OCI-M1 (cell line): ENCODE measurements at places on chromosomes 1 and 21.

DNA sequence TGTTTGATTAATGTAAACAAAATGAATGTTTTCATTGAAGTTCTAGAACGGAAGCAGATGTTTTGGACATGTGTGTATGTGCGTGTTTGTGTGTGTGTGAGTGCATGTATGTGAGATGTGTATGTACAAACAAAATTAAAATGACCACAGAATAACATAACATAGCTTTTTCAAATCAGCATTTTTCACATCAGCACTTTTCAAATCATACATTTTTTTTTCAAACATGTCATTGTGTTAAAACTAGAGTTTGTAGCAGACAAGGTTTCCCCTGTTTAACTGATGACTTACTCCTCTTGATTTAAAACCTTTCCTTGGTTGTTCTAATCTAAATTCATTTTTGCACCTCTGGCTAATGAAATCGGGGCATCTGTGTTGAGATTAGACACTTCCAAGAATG, 35.6 kb upstream of the ZNHIT6 start:
- no peak for DNase-seq

GRCh38 chr1:171753685-171754352, 12.0 kb upstream of the VAMP4 start:
- DNase-seq, result peak; percentile 79

- DNase-seq, result no peak
These were observed 12.3 kb downstream of the CD58 start for GRCh38 chr1:116558571-116558970.

GRCh38 chr1:71881611-71882010, 400.7 kb downstream of the NEGR1 start:
- DNase-seq, result peak; percentile 95

DNA sequence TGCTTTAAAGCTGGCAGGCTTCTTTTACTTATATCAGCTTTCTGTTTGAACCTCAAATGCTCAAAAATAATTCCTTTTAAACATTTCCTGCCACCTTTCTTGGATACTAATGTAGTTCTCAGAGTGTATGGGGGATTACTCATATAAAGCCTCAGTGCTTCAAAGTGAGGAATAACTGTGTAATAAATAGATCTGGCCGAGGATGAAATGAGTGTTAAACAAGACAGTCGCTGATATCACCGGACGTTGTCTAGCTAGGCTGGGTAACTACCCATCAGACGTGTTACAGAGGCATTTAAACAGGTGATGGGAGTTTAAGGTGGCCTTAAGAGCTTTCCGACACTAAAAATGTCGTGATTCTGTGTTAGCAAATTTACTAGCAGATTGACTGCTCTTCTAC, 53.1 kb downstream of the VANGL2 start:
- no peak for DNase-seq

GRCh38 chr21:43585924-43586413, 73.3 kb downstream of the HSF2BP start:
- DNase-seq, result no peak

- DNase-seq, result no peak
These were observed 80.2 kb downstream of the FMN2 start for GRCh38 chr1:240171907-240172306.

DNA sequence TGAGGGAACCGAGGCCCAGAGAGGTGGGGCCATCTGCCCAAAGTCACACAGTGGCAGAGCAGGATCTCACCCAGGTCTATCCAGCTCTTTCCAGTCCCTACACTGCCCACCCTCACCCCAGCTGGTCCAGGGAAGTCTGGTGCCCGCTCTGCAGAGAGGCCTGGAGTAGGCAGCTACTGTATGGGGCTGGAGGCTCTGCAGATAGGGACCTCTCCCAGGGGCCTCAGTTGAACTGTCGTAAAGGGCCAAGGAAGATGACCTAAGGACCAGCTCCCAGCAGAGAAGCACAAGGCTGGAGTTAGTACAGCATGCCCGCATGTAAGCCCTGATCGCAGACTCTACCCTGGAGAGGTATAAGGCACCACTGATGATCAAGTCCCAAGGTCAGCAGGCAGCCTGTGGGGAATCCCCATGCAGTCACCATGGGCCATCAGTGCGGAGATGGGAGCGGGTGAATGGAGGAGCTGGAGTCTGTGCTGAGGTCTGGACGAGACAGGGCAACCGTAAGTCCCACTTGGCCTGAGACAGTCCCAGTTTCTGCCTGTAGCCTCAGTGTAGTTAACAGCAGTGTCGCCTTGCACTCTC, 320.2 kb downstream of the MATN1 start:
- no peak for DNase-seq

- DNase-seq, result peak; percentile 70
These were observed 9.2 kb downstream of the RPS6KA1 start for GRCh38 chr1:26538480-26539412.

- DNase-seq, result no peak
These were observed 17.2 kb upstream of the PEF1 start for GRCh38 chr1:31661856-31662255.

DNA sequence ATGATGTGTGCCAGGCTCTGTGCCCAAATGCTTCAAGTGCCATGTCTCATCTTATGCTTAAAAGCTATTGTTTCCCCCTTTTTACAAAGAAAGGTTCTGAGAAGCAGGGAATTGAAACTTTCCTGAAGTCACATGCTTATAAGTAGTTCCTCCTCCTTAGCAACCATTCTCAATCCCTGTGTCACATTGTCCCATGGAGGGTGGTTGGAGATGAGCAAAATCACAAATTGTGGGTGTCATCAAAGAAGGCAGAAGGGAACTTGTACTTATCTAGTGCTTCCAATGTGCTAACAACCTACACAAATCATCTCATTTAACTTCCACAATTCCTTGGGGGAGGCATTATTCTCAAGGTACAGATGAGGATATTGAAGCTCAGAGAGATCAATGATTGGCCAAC, 10.1 kb upstream of the ERICH3 start:
- no peak for DNase-seq

GRCh38 chr1:29298246-29298645, 61.9 kb downstream of the PTPRU start:
- DNase-seq, result peak; percentile 19

- no peak for DNase-seq
These were observed 44.8 kb upstream of the ZNF326 start for GRCh38 chr1:89949991-89950624.

DNA sequence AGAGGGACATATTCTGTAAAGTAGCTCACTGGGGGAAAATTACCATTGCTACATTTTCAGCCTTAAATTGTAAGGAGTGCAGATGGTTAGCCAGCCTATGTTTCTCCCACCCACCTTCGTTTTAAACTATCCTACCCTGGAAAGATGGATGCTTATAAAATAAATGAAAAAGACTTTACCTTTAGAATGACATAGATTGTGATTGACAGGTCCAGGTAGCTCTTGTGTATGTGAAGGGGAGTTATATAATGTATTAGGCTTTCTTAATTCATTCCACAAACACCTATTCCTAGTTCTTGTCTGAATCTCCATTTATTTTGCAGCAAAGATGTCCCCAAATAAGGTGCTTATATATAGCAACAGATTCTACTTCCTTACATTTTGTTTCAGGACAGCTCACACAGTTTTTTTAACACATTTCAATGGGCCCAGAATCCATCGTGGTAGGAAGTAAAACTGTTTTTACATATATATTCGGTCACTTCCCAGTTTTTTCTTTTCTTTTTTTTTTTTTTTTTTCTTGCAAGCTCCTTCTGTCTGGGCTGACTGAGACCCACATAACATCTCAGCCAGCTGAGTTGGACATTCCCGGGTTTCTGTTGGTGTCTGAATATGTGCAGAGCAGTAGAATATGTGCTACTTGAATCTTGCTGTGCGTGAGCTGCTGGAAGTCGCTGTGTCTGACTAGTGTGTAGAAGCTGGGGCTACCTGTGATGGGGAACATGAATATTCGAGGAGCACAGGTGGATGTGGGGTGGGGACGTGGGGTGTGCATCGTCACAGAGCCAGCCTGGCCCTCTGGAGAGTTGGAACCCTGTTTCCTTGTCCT, 27.8 kb downstream of the UCK2 start:
- peak; percentile 19 for DNase-seq

DNA sequence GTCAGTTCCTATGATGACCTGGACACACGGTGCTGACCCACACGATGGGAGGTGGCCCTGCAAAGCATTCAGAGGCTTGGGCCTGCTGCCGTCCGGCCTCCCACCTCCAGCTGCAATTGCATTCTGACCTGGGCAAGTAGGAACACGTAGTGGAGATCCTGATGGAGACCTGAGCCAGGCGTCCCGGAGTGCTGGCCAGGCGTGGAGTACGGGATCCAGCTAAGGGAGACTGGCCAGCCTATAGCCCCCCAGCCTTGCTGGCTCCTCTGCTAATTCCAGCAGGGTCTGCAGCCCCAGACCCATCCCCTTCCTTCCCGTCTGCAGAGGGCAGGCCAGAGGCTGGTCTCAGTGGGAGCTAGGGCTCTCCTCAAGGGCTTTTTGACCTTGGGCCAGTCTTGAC, 11.2 kb downstream of the CD46 start:
- no peak for DNase-seq

DNA sequence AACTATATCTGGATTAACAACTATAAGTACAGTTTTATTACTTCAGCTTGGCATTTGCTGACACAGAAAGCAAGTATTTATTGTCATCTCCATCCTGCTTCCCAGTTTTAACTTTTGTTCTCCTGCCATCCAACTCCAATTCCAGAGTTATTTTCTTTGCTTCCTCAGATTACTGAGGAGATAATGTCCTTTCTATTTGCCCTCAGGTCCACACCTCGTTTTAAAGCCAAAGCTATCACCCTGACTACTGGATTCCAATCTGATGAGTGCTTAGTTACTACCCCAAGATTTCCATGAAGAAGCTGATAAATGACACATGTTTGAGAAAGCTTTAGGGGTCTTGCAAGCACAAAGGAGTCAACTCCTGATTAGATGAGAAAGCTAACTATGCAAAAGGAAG, 25.2 kb downstream of the ACKR1 start:
- no peak for DNase-seq

- no peak for DNase-seq
These were observed 83.0 kb downstream of the COLGALT2 start for GRCh38 chr1:183954496-183954895.

DNA sequence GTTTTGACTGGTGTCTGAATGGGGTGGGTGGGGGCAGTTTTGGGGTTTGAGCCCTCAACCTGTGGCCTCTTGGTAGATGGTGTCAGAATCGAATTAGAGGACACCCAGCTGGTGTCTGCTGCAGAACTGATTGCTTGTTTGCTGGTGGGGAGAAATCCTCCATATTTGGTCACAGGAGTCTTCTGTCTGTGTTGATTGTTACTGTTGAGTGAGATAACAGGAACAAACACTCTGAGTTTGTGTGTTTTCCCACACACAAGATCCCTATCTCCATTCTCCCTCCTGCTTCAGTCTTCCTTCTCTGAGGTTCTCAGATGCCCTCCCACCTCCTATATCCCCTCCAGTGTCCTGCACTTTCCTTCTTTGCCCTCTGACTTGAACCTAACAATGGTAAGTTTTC, 19.1 kb upstream of the CGN start:
- peak; percentile 51 for DNase-seq

DNA sequence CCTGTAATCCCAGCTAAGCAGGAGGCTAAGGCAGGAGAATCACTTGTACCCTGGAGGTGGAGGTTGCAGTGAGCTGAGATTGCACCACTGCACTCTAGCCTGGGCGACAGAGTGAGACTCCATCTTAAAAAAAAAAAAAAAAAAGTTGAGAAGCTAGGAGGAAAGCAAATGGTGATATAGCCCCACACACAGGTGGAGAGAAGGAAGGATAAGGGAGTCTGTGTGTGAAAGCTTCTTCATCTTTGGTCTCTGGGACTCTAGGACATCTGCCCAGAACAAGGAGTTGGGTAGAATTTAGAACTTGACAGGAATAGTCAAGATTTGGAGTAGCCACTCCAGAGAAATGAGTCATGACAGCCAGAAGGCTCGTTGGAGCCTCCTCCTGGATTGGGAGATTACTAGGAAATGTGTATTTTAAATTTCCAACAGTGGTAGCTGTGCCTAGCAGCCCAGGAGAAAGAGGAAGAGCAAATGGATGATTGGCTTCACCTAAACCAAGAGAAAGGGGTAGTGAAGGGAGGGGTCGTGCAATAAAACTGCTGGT, 19.9 kb downstream of the NPL start:
- no peak for DNase-seq

GRCh38 chr1:12177999-12178441, 11.2 kb downstream of the TNFRSF1B start:
- no peak for DNase-seq

DNA sequence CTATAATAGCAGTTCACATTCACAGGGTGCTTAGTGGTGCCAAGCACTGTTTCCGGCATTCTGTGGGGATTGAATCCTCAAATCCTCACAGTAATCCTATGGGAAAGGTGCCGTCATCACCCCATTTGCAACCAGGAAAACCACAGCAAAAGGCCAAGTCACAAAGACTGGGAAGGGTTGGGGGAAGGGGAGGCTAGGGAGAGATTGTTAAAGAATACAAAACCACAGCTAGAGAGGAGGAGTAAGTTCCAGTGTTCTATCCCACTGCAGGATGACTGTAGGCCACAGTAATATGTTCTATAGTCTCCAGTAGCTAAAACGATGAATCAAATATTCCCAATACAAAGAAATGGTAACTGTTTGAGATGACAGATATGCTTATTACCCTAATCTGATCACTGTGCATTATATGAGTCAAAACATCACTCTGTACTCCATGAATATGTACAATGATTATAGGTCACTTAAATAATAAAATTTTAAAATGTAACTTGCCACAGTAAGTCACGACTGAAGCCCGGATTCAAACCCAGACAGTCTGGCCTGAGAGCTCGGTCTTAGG, 256.8 kb downstream of the TOMM20 start:
- DNase-seq, result peak; percentile 63

GRCh38 chr1:23283667-23284602, 60.1 kb downstream of the HNRNPR start:
- DNase-seq, result no peak

- no peak for DNase-seq
These were observed 7.0 kb downstream of the SH2D5 start for GRCh38 chr1:20725189-20726117.

DNA sequence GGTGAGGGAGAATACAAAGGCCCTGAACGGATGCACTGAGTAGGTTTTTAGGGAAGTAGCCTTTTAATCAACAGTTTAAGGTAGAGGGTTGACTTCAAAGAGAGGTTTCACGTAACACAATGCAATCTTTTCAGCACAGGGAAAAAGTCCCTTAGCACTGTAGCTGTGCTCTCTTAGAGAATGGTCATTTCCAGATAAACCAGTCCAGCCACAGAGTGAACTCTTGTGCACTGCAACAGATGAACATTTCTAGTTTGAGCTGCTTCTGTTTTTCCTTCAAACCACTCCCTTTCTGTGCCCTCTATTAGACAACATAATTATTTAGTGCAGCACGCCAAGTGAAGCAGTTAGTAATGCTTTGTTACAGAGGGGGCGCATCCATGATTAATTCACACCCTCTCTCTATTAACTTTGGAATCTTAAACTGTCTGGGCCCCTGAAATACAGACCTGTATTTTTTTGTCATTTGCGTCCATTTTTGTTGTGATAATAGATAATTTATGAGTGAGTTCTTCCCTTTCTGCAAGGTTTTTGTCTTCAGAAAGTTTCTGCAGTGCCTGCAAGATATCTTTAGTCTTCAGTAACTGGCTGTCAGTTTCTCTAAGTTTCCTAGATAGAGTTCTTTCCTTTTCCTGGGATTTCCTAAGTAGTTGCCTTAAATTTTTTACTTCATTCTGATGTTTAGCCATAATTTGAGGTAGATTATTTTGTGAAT, 22.9 kb downstream of the LCA5L start:
- DNase-seq, result peak; percentile 93
